ENCODE measurements at places on chromosomes 7 and 10.

GRCh38 chr10:78450807-78451485, 417.3 kb downstream of the RPS24 start:
- DNase-seq, result no peak

GRCh38 chr10:14259696-14260566, 70.8 kb downstream of the FRMD4A start:
- no peak for DNase-seq

GRCh38 chr10:57457972-57458512, 809.7 kb downstream of the IPMK start:
- DNase-seq, result no peak

DNA sequence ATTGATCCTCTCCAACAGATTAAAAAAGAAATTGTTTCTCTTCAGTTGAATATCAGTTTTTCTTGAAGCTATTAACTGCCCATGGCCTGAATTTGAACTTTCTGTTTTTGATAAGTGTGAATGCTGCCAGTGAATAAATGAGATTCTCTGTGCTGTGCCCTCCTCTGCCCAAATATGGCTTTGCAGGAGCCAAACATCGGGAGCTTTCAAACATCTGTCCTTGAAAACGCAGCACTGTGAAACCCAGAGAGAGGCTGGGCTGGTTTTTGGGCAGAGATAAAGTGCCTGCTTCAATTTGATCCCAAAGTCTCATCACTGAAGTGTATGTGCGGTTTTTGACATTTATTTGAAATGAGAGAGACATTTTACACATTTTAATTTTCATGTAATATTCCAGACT, 268.3 kb upstream of the SHH start:
- DNase-seq, result no peak

DNA sequence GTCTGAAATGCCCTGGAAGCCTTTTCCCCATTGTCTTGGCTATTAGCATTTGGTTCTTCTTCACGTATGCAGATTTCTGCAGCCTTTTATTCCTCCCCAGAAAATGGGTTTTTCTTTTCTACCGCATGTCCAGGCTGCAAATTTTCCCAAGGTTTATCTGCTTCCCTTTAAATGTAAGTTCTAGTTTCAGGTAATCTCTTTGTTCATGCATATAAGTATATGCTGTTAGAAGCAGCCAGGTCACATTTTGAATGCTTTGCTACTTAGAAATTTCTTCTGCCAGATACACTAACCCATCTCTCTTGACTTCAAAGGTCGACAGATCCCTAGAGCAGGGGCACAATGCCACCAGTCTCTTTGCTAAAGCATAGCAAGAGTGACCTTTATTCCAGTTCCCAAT, 12.3 kb downstream of the THAP5 start:
- no peak for DNase-seq

DNA sequence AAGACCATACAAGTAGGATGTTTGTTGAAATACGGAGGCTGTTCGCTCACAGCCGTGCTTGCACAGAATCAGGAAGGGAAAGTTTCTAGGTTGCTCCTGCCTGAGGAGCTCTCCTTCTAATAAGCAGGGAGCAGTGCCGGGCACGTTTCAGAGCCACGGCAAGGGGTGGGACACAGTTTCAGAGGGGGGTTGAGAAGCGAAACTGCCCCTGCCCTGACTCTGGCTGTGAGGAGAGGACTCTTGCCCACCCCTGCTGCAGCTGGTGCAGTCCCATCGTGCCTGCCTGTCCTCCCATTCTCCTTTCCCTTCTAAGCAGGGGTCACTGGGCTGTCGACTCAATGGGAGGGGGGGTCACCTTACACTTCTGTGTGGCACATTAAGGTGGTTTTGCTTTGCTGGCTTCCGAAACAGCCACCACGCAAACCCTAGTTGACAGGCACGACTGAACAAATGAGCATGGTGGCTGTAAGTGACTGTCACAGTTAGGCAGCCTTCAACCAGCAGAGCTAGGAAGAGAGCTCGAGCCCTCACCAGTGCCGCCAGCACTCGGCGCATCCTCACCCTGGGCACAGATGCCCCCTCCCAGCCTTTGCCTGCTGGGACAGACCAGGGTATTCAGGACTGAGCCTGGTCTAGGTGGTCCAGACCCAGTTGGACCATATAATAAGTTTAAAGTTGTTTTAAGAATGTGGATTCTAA, 37.5 kb downstream of the ZNF467 start:
- DNase-seq, result no peak

GRCh38 chr7:46940178-46940577, 641.7 kb downstream of the TNS3 start:
- no peak for DNase-seq

GRCh38 chr7:155357573-155358041, 59.9 kb downstream of the INSIG1 start:
- DNase-seq, result no peak
